ENCODE measurements at places on chromosomes 3 and 15.

DNA sequence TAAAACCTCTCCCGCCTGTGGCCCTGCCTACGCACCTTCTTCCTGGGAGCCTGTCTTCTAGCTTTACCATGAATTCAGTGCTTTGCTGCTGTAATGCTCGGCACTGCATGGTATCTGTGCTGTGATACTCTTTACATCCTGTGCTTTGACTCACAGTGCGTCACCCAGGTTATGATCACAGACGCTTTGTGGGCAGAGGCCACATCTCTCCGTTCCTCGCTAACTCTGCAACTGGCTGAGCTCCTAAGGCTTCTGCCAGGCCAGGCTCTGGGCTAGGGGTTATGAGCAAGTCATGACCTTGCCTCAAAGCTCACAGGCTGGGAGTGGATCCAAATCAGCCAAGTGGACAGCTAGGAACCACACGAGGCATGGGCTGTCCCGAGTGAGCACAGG is 23.2 kb downstream of the SPTBN5 start:
- no peak for DNase-seq

DNA sequence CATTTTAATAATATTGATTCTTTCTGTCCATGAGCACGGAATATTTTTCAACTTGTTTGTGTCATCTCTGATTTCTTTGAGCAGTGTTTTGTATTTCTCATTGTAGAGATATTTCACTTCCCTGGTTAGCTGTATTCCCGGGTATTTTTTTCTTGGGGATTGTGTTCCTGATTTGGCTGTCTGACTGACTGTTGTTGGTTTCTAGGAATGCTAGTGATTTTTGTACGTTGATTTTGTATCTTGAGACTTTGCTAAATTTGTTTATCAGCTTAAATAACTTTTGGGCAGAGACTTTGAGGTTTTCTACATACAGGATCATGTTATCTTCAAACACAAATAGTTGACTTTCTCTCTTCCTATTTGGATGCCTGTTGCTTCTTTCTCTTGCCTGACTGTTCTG is 418.8 kb upstream of the ALCAM start:
- DNase-seq = no peak

DNA sequence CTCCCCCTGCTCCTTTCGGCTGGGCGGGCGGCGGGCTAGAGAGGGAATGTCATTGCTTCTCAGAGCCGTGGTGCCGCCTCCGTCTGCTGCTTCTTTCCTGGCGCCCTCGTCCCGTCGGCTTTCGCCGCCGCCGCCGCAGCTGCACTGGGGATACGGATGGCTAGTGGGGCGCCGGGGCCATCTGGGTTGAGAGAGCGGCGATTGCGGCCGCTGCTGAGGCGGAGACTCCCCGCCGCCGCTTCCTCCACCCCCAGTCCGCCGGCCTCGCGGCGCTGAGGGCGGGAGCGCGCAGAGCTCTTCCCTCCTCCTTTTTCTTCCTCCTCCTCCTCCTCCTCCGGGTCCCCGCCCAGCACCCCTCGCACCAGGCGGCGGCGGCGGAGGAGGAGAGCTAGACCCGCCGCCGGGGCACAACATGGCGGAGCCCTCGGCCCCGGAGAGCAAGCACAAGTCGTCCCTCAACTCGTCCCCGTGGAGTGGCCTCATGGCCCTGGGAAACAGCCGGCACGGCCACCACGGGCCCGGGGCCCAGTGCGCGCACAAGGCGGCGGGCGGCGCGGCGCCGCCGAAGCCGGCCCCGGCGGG is at the start of gene STT3B:
TSS of gene STT3B (plus strand) at position 339 of the 582 bp plus-strand sequence. CDS start at position 413, 74 bp downstream.
- peak; percentile 70 for DNase-seq

DNA sequence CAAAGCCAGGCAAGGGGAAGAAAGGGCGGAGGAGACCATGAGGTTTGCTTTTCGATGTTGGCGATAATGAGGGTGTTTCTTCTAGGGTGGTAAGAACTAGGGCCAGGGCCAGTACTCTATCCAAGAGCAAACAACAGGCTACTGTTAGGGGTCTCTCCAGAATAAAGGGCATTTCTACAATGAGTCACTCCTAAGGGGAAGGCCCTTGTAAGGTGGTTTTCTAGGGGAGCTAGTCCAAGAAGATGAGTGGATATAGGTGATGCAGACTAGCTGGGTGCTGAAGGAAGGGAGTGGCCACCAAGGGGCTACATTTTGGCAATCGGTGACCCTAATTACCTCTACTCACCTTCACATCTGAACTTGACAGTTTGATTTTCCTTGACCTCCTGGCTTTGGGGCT is 148.5 kb upstream of the HACD2 start:
- DNase-seq = no peak

DNA sequence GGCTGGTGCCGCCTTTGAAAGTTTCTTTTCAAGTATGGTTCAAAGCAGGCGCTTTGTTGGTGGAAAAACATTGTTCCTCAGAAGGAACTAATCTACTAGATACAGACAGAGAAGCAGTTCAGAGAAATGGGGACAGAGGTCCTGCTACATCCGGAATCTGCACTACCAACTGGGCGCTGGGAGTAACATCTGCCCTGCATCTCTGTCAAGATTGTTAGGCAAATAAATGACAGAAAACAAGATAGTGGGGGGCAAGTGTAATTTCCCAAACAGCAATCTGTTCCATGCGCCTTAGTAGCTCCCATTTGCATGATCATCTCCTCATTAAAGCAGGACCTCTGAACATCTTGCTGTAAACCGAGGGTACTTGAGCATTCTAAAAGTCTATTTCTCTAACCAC is 17.4 kb downstream of the TLE3 start:
- DNase-seq = no peak

DNA sequence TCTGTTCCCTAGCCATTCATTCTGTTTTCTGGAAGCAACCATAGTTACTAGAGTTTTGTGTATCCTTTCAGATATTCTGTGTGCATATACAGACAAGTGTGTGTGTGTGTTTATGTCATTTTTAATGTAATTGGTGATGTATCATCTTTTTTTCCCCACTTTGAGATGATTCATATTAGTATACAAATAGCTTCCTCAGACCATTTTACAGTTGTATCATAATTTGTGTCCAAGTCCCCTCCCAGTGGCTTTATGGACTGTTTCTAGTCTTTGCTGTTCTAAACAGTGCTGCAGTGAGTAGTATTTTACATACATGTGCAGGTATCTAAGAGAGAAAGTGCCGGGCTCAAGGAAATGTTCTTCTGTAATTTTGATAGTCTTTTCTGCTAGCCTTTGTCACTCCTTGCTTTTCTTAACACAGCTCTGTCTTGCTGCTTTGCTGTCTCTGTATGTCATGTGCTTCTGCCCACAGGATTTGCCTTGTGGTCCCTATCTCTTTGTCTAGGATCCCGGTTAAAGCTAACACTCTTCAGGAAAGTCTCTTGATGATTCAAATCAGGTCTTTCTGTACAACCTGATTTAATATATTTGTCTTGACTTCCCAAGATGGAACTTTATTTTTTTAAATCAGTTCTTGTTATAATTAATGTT is 31.5 kb upstream of the FBXL22 start:
- no peak for DNase-seq

GRCh38 chr3:156180077-156180476 is 59.7 kb downstream of the KCNAB1 start:
- DNase-seq = no peak

DNA sequence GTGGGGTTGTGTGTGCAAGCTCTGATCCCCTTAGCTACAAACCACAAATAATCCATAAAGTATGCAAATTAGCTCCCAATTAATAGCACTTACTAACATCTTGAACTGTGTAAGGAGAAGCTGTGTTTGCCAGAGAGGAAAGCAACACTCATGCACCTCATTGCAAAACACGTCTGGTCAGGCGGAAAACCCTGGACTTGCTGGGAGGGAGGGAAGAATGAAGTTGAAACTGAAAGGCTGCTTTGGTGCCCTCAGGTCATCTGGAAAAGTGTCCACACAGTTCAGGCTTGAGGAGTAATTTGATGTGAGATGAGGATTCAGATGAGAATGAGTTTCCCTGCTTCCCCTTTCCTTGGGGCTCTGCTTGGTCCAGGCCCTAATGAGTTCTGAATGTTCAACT is 185.5 kb upstream of the ANKRD28 start:
- DNase-seq = peak; percentile 24

GRCh38 chr15:59931646-59932261 is 72.4 kb upstream of the FOXB1 start:
- DNase-seq = no peak

DNA sequence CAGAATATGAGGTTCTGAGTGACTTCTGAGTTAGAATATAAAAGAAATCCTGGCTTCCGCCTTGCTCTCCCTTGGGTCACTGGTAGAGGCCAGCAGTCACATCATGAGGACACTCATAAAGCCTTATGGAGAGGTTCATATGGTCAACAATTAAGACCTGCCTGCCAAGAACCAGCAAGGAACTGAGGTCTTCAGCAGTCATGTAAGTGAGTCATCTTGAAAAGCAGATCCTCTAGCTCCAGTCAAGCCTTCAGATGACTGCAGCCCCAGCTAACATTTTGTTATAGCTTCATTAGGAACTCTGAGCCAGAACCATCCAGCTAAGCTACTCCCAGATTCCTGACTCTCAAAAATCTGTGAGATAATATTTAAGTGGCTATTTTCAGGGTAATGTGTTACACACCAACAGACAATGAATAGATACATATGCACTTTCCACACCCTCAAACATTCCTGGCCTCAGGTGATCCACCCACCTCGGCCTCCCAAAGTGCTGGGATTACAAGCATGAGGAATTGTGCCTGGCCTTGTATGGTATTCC is 447.2 kb downstream of the SHQ1 start:
- DNase-seq = no peak

DNA sequence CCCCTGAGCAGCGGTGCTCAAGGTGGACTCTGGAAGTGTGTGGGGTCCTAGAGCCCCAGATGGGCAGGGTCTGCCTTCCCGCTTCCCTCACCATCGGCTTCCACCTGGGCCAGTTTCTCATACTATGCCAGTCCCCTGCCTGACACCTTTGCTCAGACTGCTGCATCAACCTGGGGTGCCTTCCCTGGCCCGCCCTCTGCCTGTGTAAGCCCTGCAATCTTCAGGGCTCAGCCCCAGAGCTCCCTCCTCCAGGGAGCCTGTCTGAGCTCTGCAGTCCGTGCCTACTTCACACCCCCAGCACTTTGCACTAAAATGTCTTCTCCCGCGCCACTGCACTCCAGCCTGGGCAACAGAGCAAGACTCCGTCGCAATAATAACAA is 13.1 kb downstream of the CSK start:
- DNase-seq = no peak

DNA sequence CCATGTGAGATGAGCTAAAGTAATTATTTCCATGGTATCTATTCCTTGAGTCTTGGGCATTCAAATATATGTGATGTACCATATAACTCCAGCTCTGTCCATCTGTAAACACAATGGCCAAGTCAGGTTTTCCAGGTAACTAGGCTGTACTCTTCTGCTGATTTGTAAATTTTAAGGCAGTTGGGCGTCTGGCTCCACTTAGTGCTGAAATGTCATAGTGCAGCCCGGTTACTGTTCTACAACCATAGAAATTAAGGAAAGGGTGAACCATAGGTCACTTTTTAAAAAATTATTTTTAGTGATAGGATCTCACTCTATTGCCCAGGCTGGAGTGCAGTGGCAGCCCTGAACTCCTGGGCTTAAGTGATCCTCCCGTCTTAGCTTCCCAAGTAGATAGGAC is 44.7 kb upstream of the GOLM2 start:
- DNase-seq = no peak

DNA sequence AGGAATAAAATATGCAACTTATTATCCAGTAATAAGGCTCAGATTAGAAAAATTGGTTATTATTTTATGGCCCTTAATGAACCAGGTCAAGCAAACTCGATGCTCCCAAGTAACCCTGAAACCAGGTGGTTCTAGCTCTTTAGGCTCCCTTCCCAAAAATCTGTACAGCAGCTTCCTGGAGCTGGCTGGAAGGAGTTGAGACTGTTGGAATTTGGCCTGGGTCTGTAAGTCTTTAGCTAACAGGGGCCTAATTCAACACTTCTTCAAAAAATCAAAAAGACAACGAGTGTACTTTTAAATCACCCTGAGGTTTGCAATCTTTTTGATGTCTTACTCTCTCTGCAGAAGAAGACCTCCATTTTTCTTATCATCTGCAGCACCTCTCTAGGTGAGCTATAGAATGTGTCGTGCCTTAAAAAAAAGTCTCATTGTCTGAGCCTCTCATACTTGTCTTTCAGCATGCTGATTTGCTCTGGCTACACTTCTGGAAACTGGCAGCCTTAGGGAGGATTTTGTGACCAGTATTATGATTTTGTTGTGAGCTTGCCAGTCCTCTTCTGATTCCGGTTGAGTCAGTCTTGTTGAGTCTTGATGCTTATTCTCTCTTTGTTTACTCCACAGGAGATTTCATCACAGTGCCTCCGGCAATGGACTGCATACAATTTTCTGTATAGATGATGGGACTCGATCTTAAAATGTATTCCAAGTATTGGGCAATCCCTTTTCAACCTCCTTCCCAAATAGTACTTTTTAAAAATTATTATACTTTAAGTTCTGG is 235.0 kb upstream of the KBTBD8 start:
- no peak for DNase-seq

- DNase-seq = peak; percentile 28
Measured at GRCh38 chr3:16441371-16441875, 72.1 kb downstream of the RFTN1 start.

DNA sequence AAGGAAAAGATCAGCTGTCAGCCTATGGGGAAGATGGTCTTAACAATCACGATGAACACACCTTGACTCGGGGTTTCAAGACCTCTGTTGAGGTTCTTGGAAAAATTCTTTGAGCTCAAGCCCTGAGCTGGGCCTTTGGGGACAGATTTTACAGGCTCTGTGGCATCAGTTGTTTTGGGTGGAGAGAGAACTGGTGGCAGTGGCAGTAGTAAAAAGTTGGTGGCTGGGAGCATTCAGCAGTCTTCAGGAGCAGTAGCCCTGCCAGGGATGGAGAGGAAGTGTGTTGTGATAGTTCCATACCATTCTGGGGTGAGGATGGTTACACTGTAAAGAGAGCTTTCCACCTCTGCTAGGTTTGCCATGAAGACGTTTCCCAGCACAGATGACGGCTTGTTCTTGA is 4.9 kb upstream of the KY start:
- no peak for DNase-seq

DNA sequence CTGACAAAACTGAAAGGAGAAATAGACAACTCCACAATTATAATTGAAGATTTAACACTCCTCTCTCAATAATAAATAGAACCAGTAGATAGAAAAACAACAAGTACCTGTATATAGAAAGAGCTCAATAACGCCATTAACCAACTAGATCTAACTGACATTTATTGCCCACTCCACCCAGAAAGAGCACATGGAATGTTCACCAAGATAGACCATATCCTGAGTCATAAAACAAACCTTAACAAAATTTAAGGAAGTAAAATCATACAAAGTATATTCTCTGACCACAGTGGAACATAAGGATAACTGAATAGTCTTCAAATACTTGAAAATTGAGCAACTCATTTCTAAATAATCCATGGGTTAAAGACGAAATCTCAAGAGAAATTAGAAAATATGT is 25.1 kb downstream of the KBTBD12 start:
- DNase-seq = no peak

GRCh38 chr3:96083610-96084009 is 730.8 kb upstream of the EPHA6 start:
- DNase-seq = no peak

GRCh38 chr3:23809294-23809693 is 3.5 kb downstream of the UBE2E1 start:
- DNase-seq = no peak
